ENCODE measurements at places on chromosomes 3 and 15. TPM values are rescaled to one million over a fixed set of nuclear protein-coding genes. Genes with fewer than 3 reads are reported as not detected.

ROPN1B gene
- polyA plus RNA-seq = 0.11 TPM

NOX5 gene
- polyA plus RNA-seq = not detected

FGD5 gene
- 0.42 TPM for polyA plus RNA-seq

SEMA6D gene
- 108 TPM for polyA plus RNA-seq

HTR3E gene
- not detected for polyA plus RNA-seq
